ENCODE measurements at places on chromosomes 4 and X. TPM values are rescaled to one million over a fixed set of nuclear protein-coding genes. Genes with fewer than 3 reads are reported as not detected.

The ARX gene
- total RNA-seq, result not detected

The ATP1B4 gene
- not detected for total RNA-seq

The EGF gene
- total RNA-seq, result not detected

The ZNF718 gene
- 6.6 TPM for total RNA-seq

The RPS6KA6 gene
- total RNA-seq, result 0.37 TPM

The RAI2 gene
- 1.3 TPM for total RNA-seq

The FGFR3 gene
- total RNA-seq, result 0.70 TPM

The XG gene
- 1.5 TPM for total RNA-seq

The MAGEB1 gene
- total RNA-seq, result not detected

The CNKSR2 gene
- total RNA-seq, result 10.9 TPM

The RS1 gene
- not detected for total RNA-seq
